ENCODE measurements at places on chromosomes 1 and 21.

- DNase-seq, result no peak
Observed at GRCh38 chr1:201555593-201555945, 16.6 kb downstream of the NAV1 start.

DNA sequence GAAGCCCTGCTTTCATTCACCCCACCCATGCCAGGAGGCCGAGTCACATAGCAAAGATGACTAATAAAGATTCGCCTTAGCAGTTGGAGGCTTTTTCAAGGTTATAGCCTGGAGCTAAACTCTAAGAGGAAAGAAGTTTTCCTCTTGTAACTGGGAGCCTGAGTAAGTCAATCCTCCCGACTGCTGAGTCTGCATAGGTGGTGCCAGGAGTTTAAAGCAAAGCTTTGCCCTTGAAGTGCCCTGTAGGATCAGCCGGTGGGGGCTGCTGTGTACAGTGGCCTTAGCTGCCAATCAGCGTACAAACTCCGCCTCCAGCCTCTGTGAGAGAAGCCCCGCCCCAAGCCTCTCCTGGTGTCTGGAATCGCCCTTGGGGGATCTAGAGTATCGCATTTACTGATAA, 147.5 kb upstream of the SPATA6 start:
- DNase-seq, result no peak

GRCh38 chr1:70327306-70328076, 27.0 kb downstream of the ANKRD13C start:
- no peak for DNase-seq

GRCh38 chr21:44360159-44360558, 6.7 kb downstream of the TRPM2 start:
- DNase-seq, result peak; percentile 81

DNA sequence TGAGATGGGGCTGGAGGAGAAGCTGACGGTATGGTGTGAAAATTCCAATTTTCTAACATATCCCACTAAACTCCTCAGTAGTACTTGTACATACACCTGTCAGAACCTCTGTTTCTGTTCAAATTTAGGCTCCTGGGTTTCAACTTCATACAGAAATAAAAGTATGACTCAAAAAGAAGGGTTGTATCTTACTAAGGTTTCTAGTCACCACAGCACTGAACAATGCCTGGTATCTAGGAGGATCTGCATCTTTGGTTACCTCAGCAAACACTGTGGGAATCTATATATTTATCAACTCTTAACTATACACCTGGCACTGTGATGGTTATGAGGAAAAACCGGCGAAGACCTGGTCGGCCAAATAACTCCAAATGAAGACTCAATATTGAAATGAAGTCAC, 13.8 kb downstream of the RBM34 start:
- no peak for DNase-seq

GRCh38 chr21:42975886-42976608, 1.7 kb downstream of the PKNOX1 start:
- DNase-seq, result peak; percentile 20

- no peak for DNase-seq
Observed at GRCh38 chr1:228314658-228315483, 91.8 kb downstream of the TRIM11 start.

GRCh38 chr1:186762653-186763052, 66.1 kb upstream of the PLA2G4A start:
- DNase-seq, result no peak

DNA sequence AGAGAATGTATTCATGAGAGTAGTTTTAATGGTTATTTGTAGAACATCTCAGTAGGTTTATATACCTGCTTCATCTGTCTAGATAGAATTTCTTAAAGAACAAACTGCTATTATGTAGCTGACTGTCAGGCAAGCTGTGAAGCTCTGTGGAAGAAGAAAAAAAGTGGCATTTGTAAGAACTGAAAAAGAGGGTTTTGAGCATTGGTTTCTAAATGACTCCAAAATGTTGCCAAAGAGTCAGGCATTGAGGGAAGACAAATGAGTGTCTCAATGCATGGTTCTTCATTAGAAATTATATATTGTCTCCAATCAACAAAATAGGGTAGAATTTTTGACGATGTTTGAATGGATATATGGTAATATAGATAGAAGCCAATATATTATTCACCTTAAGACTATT, 1276.1 kb downstream of the KCNT2 start:
- no peak for DNase-seq

DNA sequence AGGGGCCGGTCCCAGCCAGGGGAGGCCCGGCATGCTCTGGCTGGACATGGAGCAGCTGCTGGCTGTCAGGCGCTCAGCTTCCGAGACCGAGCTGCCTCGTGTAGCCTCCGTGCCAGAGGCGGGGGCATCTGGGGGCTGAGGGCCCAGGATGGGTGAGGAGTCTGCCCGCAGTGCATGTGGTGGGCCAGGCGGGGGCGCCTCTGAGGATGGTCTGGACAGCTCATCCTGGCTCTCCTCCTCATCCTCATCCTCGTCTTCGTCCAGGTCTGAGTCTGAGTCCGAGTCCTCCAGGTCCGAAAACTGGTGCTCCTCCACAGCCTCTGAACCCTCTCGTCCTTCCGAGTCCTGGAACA, 28.9 kb upstream of the EDN2 start:
- DNase-seq, result no peak

DNA sequence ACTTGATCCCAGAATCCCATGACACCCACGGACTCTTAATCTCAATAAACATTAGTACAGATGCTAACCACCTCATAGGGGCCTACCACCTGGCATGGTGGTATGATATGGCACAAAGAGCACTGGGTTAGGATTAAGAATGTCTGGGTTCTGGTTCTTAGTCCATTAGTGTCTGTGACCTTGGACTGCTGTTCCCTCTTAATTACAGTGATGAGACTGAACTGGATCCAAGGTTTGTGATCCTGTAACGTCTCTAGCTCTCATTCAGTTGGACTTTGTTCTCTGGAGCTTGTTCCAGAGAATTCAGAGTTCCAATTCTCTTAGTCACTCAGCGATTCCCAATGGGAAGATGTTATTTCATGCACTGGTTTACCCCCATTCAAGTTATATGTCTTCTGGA, 23.6 kb upstream of the PIGC start:
- DNase-seq, result no peak

DNA sequence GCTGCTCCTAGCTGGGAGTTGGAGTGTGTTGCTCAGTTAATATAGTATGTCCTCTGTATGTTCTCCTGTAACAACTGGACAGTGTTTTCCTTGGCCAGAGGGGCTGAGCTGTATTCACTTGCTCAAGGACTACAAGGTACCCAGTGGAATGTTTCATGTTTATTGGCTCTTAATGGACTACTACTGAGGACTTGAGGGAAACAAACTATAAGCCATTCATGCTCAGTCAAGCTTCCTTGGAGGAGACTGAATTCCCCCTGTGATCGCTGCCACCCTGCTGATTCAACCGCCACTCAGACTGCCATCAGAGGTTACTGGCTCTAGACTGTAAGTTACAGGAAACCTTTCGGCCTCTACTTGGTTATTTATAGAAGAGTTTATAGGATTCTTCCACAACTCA, 166.6 kb downstream of the ZC3H11B start:
- no peak for DNase-seq

DNA sequence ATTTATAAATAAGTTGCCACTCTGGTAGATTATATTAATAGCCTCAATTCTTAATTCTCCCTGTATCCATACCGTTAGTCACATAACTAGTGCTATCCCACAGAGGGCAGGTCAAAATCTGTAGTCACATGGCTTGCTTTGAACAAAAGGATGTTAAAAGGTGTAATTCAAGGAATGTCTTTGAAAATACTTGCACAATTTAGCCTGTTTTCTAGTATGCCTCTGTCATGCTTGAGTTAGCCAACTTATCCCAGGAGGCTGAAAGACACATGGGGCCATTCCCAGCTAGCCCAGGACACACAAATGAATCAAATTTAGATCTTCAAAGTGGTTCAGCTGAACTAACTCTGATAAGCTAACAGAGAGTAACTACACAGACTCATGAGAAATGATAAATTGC, 758.5 kb upstream of the NEGR1 start:
- no peak for DNase-seq

DNA sequence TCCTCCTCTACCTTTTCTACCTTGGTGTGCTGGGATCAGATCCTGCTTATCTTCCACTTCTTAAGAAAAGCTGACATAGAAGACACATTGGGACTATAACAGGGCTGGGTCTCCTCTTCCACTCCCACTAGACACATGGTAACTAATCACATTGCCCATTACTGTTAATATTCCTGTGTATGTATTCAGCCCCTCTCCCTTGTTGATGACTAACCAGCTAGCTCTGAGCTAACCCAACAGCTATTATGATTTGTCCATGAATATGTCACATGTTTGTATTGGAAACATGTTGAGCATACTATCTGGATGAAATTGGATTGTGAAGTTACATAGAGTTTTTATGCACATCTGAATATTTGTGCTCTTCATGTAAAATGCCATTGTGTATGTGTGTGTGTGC, 52.9 kb downstream of the MPZL1 start:
- no peak for DNase-seq

- DNase-seq, result no peak
Observed at GRCh38 chr1:114341856-114342255, 169.1 kb downstream of the TRIM33 start.

DNA sequence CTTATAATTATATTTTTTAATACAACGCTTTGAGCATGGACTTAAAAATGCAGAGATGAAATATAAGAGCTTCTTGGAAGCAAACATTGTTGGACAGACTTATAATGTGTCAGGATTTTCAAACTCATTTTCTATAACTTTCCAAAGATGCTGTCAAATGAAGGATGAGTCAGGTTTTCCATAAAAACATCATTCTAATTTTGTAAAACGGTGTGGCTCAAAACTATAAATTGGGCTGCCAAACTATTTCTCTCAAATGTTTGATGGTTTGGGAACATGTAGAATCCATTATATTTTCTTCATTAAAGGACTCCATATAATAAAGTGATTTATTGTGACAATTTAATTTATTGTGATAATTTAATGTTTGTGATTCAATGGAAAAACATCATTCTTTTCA, 511.2 kb downstream of the USP25 start:
- no peak for DNase-seq

DNA sequence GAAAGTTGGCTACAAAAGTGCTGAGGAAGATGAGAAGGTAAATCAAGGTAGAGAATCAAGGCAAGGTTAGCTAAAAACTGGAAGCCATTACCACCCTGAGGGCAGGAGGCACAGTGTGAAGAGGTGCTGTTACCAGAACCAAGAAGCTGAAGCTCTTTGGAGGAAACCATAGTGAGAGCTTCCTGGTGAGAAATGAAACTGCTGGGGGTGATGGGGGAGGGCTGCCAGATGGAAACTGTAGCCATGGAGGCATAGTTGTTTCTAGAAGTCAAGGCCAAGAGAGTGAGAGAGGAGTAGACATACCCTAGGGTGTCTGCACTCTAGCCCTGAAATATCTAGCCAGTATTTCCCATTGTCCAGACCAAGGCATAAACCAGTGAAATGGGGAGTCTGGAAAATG, 28.7 kb downstream of the IFI44 start:
- DNase-seq, result no peak

DNA sequence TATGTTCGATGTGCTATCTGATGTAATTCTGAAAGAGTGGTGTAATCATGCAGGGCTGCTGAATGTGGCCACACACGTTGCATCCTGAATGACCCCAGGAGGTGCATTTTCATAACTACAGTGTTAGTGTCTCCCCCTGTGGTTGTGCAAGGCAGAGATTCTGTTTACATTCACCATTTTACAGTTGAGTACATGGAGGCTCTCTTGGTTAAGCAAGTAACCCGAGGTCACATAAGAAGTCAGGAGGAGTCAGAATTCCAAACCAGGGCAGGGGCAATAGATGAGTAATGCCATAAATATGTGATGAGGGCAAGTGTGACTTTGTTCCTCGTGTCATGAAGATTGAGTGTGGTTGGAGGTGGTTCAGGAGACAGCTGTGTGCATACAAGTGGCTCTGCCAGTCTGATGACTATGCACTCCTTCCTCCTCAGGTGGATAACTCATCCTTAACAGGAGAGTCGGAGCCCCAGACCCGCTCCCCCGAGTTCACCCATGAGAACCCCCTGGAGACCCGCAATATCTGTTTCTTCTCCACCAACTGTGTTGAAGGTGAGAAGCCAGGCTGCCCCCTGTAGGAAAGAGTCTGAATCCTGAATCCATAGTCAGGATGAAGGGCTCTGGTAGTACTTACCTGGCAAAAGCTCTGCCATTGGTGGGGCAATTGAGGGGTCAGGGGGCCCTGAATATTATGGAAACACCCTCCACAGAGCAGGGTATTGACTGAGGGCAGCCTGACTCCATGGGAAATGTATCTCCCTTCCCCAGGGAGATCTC, 9.3 kb downstream of the ATP1A2 start:
- DNase-seq, result peak; percentile 23

GRCh38 chr21:42597487-42598158, 55.8 kb upstream of the PDE9A start:
- DNase-seq, result no peak

- no peak for DNase-seq
Observed at GRCh38 chr1:56236688-56237087, 342.7 kb downstream of the PLPP3 start.

DNA sequence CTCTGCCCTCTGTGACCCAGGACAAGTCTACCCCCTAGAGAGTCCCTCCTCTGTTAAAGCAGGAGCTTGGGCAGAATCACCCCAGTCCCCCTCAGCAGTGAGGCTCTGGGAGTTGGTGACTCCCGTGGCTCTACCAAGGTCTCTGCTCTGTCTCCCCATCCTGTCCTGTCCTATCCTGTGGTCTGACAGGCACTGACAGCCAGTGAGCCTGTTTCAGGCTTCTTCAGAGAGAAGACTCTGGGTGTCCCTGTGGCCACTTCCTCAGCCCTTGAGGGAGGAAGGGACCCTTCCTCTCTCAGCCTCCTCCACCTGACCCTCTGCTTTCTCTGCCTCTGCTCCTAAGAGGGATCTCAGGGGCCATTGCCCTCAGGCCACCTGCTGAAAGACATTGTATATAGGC, 148.7 kb downstream of the FCRL5 start:
- no peak for DNase-seq

DNA sequence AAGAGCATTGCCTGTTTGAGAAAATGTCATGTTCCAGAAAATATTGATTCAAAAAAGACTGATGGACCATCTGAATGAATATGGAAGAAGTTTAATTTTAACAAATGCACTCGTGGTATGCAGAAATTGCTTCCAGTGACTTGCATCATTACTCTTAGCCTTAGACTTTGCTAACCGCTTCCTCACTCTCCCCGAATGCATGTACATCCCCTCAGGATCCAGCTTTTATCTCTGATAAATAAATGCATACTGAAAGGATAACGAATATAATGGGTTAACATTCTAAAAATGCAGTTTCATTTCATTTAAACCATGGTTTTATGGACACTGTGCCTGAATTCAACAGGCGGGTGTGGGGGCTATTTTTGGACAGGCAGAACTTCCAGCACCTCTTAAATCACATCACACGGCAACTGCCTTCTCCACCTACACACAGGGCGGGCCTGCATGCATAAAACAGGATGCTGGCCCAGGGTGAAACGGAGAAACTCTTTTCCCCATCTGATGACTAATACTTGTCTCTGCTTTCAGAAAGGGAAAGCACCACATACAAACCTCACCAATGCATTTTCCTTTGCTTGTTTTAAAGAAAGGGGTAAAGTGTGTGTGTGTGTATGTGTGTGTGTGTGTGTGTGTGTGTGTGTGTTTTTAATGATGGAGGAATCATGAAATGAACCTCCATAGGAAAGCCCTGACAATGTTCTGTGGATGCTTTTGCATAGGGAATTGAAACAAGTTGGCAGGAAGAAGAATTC, 48.7 kb downstream of the SPAG17 start:
- peak; percentile 79 for DNase-seq

- DNase-seq, result peak; percentile 35
Observed at GRCh38 chr21:35645991-35646390, 414.3 kb downstream of the SETD4 start.
